Stimulated activated CD8-positive, alpha-beta memory T cell treated with anti-CD3 and anti-CD28 coated beads, Interleukin-7, amount 100 ng/mL, for 1 hour (primary cell): ENCODE measurements at places on chromosomes 3 and 15.

- DNase-seq, result no peak
These were observed 37.1 kb downstream of the RIOX2 start for GRCh38 chr3:97934980-97935695.

- DNase-seq, result no peak
These were observed 29.1 kb upstream of the RASA2 start for GRCh38 chr3:141457624-141458236.

GRCh38 chr3:148682997-148683396 lies 14.7 kb upstream of the AGTR1 start:
- DNase-seq, result no peak

DNA sequence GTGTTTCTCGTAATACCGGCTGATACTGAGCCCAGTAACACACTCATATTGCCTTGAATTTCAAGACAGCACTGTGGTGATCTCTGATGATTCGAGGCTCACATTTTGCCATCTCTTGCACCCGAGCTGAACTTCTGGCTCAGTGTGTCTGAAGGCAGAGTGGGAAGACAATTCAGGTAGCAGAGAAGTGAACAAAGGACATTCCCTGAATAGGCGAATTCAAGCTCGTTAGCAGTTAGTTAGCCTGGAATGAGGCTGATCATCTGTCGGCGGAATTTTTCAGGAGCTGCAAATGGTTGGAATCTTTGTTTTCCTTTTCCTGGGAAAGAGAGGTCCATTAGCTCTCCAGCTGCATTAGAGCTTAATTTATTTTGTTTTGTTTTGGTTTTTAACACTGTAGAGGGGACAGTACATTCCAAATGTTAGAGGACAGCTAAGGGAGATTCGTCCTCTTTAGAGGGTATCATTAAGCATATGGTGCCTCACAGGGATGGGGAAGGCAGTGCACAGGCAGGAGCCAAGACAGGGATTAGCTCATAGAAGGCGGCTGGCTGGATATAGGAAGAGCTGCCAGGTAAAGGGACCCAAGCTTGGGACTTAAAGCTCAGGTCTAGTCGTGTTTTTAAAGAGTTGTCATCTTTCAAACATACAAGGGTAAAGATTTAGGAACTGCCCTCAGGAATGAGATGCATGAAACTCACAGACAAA lies 119.7 kb upstream of the DLG1 start:
- no peak for DNase-seq

GRCh38 chr15:89490081-89490813 lies 6.1 kb downstream of the RHCG start:
- DNase-seq, result no peak

GRCh38 chr3:71702131-71703024 lies 22.8 kb downstream of the EIF4E3 start:
- no peak for DNase-seq

DNA sequence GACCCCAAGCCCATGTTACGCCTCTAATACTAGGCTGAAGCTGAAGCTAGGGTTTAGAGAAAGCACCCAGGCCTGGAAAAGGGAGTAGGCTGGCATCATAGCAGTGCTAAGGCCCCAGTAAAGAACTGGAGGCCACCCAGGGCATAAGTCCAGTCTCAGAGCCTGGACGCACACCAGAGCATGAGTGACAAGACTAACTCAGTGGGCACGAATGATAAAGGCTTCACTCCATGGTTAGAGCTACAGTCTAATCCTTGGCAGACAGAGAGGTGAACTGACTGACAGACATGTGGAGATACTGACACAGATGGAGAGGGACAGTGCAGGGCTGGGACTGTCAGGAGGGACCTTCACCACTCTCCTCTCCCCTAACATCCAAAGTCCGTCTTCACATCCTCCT lies 139.8 kb downstream of the KCNMB2 start:
- no peak for DNase-seq

GRCh38 chr3:73228437-73228836 lies 167.0 kb downstream of the EBLN2 start:
- DNase-seq, result no peak
